ENCODE measurements at places on chromosomes 1 and 21.

DNA sequence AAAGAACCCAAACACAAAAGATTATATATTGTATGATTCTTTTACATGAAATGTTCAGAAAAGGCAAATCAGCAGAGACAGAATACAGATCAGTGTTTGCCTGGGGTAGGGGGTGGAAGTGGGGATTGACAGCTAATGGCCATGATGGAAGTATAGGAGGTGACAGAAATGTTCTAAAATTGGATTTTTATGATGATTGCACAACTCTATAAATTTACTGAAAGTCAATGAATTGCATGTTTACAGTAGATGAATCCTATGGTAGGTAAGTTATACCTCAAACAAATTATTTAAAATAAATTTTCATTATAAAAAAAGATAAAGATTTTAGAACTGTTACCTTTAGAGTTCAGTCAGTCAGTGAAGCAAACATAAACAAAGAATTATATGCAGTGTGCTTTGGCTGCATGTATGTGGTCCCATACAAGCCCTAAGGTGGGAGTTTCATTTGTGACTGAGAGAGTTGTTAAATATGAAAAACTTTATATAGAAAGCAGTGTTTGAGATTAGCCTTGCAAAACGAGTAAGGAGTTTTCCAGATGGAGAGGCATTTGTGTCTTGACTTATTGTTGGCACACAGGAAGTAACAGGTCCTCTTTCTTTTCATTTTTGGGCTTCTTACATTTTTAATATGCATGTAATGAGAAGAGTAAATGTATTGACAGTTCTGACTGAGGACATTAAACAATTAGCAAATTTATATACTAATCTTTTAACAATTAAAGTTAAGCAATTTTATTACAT is 115.6 kb upstream of the KIAA1614 start:
- DNase-seq, result no peak

GRCh38 chr1:54865238-54866073 is 21.5 kb downstream of the DHCR24 start:
- DNase-seq, result peak; percentile 52

DNA sequence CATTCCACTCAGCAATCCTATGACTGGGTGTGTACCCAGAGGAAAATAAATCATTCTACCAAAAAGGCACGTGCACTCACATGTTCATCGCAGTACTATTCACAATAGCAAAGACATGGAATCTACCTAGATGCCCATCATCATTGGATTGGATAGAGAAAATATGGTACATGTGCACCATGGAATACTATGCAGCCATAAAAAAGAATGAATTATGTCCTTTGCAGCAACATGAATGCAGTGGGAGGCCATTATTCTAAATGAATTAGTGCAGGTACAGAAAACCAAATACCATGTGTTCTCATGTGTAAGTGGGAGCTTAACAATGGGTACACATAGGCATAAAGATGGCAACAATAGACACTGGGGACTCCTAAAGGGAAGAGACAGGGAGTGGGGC is 39.9 kb upstream of the SLC35F3 start:
- no peak for DNase-seq

DNA sequence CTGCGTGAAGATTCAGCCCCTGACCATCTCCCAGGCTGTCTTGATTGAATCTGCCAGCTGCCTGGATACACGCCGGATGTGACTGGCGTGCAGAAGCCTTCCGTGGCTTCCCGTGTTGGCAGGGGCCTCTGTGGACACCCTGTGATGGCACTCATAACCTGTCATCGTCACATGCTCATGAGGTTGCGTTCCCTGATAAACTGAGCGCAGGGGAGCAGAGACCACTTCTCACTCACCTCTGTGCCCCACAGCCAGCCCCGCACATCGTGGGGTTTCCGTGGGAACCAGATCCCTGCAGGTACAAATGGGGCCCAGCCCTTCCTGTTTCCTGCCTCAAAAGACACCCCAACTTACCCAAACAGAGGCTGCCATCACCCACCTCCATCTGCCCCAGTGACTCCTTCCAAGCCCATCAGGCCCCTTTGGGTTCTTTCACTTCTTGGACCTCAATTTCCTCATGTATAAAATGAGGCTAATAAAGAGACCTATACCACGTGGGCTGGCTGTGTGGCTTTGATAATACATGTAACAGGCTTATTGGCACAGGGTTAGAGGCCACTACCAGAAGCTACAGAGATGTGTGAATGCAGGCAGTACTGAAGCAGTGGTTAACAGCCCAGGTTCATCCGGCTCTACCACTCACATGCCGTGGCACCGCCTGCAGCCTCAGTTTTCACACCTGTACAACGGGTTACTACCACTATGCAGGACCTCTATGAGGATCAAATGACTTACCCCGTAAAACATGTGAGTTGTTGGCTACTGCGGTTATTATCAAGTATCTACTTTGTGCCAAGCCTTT is 23.6 kb downstream of the HTR6 start:
- no peak for DNase-seq

DNA sequence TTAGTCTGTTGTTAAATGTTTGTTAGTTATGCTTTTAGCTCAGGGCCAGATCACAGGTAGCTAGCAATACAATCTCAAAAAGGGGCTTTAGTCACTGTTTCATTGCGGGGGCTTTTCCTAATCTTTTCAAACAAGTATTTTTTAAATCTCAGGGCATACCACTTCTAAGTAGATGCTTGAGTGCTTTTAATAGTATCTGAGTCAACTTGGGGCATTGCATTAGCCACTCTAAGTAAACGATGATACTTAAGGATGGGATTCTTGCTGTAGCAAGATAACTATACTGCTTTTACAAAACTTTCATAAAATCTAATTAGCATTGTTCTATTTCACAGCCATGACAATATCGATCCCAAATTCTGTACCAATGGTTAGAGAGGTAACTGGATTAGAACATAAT is 11.6 kb downstream of the CDC42BPA start:
- no peak for DNase-seq

- DNase-seq, result no peak
These were observed 372.8 kb upstream of the DUSP10 start for GRCh38 chr1:222114536-222115156.

DNA sequence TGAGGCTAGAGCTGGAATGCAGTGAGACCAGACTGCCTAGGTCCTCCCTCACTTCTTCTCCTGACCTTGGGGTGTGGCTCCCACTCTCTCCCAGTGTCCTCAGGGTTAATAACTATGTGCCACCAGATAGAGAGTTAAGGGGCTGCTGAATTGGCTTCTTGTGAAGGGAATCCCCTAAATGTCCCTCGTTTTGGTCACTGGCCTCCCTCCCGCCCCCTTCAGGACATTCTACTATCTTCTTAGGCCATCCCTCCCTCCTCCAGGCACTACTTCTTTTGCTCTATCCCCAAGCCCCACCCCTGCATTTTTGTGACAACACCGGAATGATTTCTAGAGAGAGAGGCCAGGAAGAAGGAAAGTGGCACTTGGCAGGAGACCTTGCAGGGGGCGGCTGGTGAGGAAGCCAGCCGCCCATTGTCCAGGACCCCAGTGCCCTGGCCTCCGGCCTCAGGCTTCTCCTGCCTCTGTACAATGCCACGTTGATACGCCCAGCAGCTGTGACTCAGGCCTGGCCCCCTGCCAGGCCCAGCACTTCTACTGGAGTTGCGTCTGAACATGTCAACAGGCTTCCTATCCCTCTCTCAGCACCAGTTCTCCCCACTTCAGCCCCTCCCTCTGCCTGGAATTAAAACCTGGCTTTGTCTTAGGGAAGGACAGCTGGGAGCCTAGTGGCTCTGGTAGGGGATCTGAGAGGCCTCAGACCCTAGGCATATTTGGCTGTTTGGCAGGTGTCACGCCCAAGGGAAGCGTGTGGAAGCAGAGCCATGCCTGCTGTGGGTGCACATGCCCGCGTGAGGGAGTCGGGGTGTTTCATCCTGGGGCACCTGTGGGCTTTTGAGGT is 9.1 kb downstream of the LMNA start:
- DNase-seq, result peak; percentile 65

GRCh38 chr1:85342207-85342606 is 65.8 kb upstream of the BCL10 start:
- no peak for DNase-seq

- DNase-seq, result no peak
These were observed 374.6 kb upstream of the ESRRG start for GRCh38 chr1:217097819-217098218.

- DNase-seq, result no peak
These were observed 190.3 kb downstream of the VPS13D start for GRCh38 chr1:12420171-12420570.
